Memory B cell (primary cell): ENCODE measurements at places on chromosomes 6 and 20.

DNA sequence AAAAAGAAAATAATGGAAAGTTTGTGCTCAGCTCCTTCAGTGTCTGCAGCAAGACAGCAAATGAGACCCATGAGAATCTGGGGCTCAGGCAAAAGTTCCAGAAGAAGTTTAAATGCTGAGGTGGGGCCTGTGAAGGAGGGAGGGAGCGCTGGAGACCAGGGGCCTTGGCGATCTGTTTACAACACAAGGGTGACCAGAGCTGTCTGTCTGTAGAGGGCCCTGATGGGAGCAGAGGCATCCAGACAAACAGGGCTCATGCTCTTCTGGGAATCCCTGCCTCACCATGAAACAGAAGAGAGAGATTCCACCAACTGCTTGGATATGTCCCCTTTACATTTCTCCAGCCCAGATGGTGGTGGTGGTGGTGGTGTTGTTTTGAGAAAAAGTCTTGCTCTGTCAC is 79.3 kb upstream of the SHLD1 start:
- DNase-seq, result no peak

DNA sequence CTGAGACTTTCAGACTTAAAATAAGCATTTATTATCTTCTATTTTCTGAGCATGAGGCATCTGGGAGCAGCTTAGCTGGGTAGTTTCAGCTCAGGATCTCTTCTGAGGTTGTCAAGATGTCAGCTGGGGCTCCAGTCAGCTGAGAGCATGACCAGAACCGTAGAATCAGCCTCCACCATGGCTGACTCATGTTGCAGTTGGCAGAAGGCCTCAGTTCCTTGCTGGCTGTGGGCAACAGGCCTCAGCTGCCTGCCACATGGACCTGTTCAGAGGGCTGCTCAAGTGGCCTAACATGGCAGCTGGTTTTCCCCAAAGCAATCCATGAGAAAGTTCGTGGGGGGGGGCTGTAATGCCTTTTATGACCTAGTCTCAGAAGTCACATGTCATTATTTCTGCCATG is 142.3 kb downstream of the LY86 start:
- DNase-seq, result no peak

GRCh38 chr6:106014955-106015354 is 71.2 kb upstream of the PRDM1 start:
- DNase-seq, result no peak

GRCh38 chr6:28326371-28326948 is 9.5 kb downstream of the ZSCAN31 start:
- no peak for DNase-seq

- DNase-seq, result no peak
Observed at GRCh38 chr20:58895448-58896180, 43.1 kb downstream of the GNAS start.

GRCh38 chr6:143107911-143108761 is 47.4 kb downstream of the AIG1 start:
- DNase-seq, result no peak

- no peak for DNase-seq
Observed at GRCh38 chr6:162900503-162900902, 172.7 kb downstream of the PACRG start.

- DNase-seq, result no peak
Observed at GRCh38 chr6:146582857-146583256, 15.9 kb upstream of the ADGB start.
